ENCODE measurements at places on chromosomes 13 and 19.

GRCh38 chr19:947707-948539 is 22.1 kb downstream of the ARID3A start:
- no peak for DNase-seq

GRCh38 chr19:10919352-10920287 is 8.8 kb downstream of the YIPF2 start:
- no peak for DNase-seq

- no peak for DNase-seq
Measured at GRCh38 chr13:32248801-32249200, 66.4 kb downstream of the ZAR1L start.

- peak; percentile 95 for DNase-seq
Measured at GRCh38 chr19:42528354-42529247, at the start of gene CEACAM1. TSS of gene CEACAM1 (minus strand) at chr19:42528481. CDS start at chr19:42528374, 107 bp downstream.

- DNase-seq, result no peak
Measured at GRCh38 chr13:106373989-106374572, 161.4 kb downstream of the EFNB2 start.

DNA sequence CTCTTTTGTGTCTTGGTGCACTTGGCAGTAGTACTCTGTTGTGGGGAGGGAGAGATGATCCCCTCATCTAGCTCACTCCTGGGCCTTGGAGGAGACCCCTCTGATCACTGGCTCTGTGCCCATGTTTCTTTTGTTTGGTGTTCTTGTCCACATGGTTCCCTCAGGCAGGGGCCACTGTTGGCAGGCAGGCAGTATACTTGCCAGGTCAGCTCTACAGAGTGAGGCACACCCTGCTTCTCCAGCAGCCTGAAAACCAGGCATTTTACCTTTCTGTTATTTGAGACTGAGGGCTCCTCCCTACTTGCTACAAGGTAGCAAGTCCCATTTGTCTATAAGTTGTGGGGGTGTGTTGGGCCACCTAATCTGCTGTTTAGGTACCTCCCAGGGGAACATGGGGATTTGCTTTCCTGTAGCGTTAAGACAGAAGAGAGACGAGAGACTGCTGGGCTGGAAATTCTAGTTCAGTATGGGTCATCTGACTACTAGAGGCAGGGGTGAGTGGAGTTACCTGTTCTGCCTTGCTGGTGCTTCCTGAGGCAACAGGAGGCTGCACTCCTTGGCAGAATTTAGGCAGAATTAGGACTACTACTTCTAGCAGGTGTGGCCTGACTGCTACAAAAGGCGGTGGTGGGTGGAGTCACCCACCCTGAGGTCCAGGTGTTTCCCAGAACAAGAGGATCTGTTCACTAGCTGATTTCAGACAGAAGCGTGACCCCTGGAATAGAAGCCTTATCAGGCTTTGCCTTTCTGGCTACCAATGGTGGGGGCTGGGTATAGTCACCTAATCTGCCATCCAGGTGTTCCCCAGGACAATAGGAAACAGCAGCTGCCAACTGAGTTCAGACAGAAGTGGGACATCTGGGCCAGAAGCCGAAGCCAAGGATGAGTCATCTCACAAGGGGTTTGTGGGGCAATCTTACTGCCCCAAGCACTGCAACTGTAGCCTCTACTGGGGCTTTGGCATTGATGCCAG is 843.0 kb upstream of the ATXN8OS start:
- DNase-seq, result no peak

DNA sequence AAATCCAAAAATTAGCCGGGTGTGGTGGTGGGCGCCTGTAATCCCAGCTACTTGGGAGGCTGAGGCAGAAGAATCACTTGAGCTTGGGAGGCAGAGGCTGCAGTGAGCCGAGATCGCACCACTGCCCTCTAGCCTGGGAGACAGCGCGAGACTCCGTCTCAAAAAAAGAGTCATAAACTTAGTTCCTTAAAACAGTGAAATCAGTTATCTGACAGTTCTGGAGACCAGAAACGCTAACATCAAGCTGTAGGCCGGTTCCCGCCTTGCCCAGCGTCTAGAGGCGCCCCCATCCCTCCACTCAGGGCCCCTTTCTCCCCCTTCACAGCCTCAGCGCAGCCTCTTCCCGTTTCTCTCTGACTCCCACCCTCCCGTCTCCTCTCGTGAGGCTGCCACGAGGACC is 11.9 kb downstream of the ADAT3 start:
- no peak for DNase-seq

DNA sequence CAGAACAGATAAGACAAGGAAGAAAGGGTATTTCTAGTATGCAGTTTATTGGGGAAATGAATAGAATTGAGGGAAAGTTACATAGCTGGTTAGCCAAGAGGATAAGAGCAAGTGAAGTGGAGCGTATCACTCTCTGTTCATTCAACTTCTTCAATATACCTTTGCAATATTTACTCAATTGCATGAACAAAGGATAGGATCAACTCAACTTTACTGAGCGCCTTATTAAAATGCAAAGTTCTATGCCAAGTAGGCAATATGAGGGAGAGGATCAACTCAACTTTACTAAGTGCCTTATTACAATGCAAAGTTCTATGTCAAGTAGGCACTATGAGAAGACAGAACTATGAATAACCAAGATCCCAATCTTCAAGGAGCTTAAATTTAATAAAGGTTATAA is 43.9 kb downstream of the ZC3H13 start:
- DNase-seq, result no peak

GRCh38 chr19:14544977-14545715 is 15.8 kb downstream of the TECR start:
- no peak for DNase-seq

DNA sequence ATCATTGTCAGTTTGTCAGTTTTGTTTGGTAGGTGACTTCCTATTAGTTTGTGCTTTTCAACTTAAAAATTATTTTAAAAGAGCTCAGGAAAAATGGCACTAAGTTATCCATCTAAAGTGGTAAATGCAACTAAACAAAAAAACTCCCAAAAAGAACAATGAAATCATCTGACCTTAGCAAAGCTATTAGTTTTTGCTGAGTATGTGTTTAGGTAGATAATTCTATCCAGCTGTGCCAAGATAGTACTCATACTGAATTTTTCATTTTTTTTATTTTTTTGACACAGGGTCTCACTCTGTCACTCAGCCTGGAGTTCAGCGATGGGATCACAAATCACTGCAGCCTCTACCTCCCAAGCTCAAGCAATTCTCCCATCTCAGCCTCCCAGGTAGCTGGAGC is 645.3 kb downstream of the TBC1D4 start:
- no peak for DNase-seq

GRCh38 chr19:6087074-6087571 is 23.2 kb downstream of the RFX2 start:
- DNase-seq, result peak; percentile 81

- DNase-seq, result no peak
Measured at GRCh38 chr19:48186541-48186991, 16.1 kb downstream of the ZSWIM9 start.

DNA sequence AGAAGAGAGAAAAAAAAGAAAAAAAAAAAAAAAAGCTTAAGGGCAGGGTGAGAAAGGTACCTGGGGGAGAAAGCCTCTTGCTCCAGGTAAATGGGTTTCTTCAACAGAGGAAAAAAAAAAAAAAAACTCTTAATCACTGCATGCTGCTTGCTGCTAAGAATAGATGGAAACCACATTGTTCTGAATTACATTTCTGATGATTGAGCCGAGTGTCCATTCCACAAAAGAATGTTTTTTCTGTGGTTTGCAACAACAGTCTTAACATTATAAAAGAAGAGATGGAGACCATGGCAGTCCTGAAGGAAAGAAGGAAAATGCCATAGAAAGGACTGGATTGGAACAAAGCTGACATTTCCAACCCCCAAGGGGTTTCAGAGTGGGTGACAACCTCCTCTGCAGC is 1312.7 kb downstream of the SLITRK1 start:
- no peak for DNase-seq

- DNase-seq, result no peak
Measured at GRCh38 chr13:33303855-33304597, 18.5 kb upstream of the STARD13 start.

DNA sequence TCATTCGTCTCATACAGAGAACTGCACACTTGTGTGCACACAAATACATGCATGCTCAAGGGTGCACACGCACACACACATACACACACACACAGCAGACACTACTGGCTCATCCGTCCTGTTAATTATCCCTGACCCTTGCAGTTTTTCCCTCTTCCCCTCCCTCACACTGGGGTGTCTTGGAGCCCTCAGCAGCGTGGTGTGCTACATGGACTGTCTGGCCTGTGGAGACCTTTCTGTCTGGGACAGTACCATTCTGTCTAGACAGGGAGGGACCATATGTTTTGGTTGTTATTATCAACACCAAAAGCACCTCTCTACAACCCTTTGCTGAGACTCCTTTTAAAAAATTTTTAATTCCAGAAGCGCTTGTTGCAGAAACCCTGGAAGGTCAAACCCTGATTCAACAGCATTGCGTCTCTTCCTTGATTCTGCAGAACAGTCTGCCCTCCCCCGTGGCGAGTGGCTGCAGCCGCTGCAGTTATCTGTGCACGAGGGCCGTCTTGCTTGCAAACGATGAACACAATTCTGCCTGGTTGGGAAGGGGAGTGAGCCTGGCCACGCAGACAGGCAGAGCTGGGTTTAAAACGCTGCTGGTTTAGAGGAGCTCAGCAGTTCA is 374.0 kb downstream of the IRS2 start:
- DNase-seq, result peak; percentile 53

GRCh38 chr19:31591258-31591657 is 242.0 kb upstream of the TSHZ3 start:
- no peak for DNase-seq

- peak; percentile 98 for DNase-seq
Measured at GRCh38 chr19:48933382-48933932, at the start of gene DHDH. TSS of gene DHDH (plus strand) at chr19:48933699. CDS start at chr19:48933722, 23 bp downstream.

GRCh38 chr19:5294403-5295160 is 46.0 kb downstream of the PTPRS start:
- no peak for DNase-seq

- DNase-seq, result no peak
Measured at GRCh38 chr13:23418776-23419683, 14.5 kb downstream of the SACS start.

DNA sequence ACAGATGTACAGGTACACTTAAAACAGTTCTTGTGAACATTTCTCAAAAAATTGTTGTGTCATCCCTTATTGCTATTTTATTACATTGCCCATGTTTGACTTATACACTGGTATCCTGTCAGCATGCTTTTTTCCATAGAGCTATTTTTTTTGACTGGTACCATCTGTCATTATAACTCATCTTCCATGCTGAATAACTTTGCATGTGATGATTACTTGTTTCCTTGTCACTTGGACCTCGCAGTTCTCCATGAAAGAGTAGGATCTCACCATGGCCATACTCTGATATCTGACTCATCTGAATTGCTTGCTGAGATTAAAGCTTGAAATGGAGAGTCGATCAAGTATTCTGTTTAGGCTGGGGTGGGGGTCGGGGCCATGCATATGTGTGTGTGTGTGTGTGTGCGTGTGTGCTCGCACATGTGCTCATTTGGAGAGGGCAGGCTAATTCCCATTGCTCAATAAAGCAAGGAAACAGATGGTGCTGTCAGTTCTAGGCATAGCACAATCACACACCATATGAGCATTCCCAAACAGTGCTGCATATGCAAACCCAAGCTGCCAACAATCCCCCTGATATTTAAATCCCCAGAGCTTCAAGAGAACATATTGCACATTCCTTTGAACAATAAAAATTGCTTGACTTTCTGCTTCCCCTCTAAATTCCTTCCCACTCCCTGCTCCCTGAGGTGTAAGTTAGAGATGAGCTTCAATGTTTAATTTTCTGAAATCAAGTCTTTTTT is 62.9 kb downstream of the NHLRC3 start:
- DNase-seq, result no peak

GRCh38 chr19:15107061-15108010 is at the start of gene SYDE1:
TSS of gene SYDE1 (plus strand) at chr19:15107401. CDS start at chr19:15107434, 33 bp downstream.
- no peak for DNase-seq

GRCh38 chr13:112985803-112986408 is 16.9 kb downstream of the MCF2L start:
- no peak for DNase-seq

DNA sequence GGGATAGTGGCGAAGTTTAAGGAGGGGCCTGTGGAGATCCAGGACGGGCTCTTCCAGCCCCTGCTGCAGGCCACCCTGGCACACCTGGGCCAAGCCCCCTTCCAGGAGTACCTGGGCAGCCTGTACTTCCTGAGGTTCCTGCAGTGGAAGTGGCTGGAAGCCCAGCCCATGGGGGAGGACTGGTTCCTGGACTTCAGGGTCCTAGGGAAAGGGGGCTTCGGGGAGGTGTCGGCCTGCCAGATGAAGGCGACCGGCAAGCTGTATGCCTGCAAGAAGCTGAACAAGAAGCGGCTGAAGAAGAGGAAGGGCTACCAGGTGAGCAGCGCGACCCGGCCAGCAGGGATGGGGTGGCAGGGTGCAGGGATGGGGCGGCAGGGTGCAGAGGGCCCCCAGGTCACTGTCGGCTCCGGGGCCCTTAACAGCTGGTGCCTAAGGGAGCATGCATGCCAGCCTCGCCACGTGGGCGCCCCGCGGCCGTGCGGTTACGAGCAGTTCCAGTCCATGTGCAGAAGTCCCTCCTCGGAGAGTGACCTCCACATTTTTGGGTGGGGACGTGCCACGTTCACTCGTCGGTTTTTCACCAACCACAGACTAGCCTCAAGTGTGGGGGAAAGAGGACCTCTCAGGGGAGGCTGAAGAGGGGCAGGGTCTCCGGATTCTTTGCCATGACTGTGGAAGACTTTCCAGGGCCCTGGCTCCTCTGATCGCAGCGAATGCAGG is 912 bp downstream of the GRK1 start:
- no peak for DNase-seq

GRCh38 chr19:3970313-3970807 is 539 bp downstream of the DAPK3 start:
- DNase-seq, result no peak

GRCh38 chr13:50396001-50396400 is 380.8 kb downstream of the KCNRG start:
- DNase-seq, result no peak

GRCh38 chr13:44365008-44365407 is 8.6 kb upstream of the SERP2 start:
- DNase-seq, result no peak

DNA sequence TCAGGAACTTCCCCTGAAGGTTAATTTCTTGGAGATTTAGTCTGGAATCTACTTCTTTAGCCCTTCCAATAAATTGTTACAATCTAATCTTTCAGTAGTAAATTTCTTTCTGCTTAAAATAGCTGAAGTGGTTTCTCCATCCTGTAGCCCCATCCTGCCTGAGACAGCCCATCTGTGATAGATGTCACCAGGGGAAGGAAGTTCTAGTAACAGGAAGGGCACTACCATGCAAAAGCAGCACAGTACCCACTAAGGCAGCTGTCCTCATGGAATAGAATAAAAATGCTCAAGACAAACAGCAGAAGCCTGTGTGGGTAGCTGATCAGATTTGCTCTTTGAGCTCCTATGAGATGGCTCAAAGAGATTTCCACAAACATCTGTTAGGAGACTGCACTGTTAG is 1036.5 kb downstream of the SLITRK5 start:
- DNase-seq, result no peak
